ENCODE measurements at places on chromosomes 6 and 20. TPM values are rescaled to one million over a fixed set of nuclear protein-coding genes. Genes with fewer than 3 reads are reported as not detected.

- DNase-seq: no peak
Observed at GRCh38 chr6:142013875-142014495, 118.7 kb upstream of the GJE1 start.

- DNase-seq: no peak
Observed at GRCh38 chr6:31378062-31378720, 21.2 kb upstream of the HLA-B start.

- no peak for DNase-seq
Observed at GRCh38 chr6:150134280-150134920, 8.4 kb upstream of the PPP1R14C start.

DNA sequence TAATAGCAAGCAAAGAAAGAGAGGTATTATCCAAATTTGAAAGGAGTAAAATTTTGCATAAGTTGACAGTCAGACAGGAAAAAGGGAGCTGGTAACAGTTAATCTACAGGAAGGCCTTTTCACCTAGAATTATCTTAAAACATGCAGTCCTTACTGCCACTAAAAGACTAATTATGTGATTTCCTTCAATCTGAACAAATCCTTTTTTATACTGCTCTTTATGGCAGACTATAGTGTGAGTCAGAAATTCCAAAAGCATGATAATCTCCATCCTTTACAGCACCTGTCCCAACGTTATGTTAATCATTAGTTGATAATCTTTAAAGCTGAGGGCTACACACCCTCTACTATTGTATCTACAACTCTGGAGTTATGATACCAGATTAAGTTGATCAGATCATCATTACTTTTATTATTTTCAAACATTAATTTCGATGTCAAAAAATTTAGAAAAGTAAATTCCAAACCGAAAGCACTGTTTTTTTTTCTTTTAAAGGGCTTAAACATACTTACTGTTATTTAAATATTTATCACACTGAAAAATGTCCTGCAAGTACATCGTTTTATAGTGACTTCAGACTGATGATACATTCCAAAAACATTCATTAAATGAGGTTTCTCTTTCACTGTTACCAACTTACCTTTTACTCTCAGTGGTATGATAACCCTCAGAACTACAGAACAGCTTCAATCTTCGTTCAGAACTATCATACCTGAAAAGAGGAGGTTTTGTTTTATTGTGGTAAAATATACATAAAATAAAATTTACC is 33.2 kb upstream of the AKAP7 start:
- DNase-seq: no peak

DNA sequence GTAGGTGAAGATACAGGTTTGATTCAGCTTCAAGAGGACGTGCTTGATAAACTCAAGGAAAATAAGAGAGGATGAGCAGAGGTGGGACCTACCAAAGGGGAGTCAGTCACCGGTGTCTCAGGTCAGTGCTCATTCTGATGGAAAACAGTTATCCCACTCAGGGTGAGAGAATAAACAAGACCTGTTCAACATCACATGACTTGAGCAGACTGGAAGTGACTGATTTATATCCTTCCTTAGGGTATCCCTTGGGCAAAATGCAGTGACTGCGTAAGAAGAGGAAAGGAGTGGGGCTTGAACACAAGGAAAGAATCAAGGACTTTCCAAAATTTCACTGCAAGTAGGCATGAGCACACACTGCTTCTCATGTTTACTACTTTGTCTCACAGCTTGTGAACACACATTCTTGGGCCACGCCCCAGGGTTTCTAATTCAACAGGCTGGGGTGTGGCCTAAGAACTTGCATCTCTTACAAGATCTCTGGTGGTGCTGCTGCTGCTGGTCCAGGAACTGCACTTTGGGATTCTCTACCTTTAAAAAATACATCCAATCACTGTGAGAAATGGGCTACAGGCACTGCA is 11.6 kb downstream of the CST3 start:
- DNase-seq: no peak

DNA sequence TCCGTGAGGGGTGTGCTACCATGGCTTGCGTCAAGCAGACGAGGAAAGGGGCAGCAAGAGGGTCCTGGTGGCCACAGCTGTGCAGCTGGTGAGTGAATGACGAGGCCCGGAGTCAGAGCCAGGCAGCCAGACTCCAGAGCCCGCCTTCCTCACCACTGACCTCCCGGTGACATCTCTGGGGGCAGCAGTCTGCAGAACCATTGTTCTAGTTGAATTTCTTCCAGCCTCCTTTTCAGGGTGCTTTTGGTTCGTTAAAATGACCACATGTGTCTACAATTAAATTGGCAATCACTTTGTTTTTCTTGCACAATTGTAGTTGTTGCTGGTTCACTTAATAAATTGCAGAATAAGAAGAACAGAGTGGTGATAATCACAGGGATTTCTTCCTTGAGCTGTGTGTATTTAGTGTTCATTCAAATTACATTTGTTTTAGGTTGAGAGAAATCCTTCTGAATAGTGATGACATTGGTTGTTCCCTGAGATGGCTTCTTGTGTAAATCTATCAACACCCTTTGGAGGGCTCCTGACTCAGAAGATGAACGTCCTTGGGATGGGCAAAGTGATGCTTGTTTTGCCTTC is 96.4 kb downstream of the TULP4 start:
- DNase-seq: no peak

DNA sequence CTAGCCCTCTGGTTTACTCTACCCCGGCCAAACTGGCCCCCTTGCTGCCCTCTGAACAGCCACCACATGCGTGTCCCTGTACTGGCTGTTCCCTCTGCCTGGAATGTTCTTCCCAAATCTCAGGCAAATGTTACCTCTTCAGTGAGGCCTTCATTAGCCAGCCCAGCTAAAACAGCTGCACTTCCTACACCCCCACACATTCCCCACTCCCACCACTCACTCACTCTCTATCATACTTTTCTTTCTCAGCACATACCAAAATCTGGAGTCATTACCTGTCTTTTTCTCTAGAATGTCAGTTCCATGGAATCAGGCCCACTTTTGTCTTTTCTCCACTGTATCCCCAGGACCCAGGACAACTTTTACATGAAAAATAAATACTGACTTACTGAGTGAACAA is 401.2 kb upstream of the SULF2 start:
- DNase-seq: no peak

- DNase-seq: no peak
Observed at GRCh38 chr6:147161253-147161973, 42.8 kb upstream of the STXBP5 start.

DNA sequence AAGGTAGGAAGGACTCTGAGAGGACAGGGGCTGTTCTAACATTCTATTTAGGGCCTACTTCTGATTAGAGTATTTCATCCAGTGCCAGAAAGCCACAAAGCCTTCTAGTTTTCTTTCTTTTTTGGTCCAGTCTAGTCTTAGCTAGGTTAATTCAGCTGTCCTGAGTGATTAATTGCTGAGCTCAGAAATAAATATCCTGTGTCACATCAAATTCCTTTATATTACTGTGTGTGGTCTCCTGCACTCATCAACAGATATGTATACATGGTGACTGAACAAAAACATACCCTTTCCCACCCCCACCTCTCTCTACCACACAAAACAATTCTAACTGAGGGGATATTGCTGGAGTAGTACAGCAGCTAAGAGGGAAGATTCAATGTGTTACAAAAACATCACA is 601.5 kb upstream of the NRSN1 start:
- no peak for DNase-seq

DNA sequence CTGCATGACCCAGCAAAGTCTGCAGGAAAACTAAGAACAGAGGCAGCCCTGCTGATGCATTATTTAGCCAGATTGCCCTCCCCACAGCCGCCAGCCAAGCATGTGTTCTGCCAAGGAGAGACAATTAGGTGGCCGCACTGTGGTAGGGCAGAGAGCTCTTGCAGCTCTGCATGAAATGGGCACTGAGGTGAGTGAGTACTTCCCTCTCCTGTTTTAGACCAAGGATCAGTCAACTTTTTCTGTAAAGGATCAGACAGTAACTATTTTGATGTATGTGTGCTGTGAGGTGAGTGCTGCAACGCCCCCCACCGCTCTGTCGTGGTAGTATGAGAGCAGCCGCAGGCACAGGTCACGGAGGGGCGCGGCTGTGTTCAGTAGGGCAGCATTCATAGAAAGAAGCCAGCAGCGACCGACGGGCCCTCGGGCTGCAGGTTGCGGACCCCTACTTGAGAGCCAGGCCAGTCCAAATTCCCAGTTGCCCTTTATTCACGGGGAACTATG is 23.8 kb upstream of the FAM50B start:
- DNase-seq: no peak

GRCh38 chr20:18913701-18914100 is 100.1 kb downstream of the SCP2D1 start:
- no peak for DNase-seq

GRCh38 chr20:10653599-10654249 is 20.1 kb downstream of the JAG1 start:
- no peak for DNase-seq

GRCh38 chr6:35035481-35036030 is 105.6 kb downstream of the TCP11 start:
- DNase-seq: no peak

DNA sequence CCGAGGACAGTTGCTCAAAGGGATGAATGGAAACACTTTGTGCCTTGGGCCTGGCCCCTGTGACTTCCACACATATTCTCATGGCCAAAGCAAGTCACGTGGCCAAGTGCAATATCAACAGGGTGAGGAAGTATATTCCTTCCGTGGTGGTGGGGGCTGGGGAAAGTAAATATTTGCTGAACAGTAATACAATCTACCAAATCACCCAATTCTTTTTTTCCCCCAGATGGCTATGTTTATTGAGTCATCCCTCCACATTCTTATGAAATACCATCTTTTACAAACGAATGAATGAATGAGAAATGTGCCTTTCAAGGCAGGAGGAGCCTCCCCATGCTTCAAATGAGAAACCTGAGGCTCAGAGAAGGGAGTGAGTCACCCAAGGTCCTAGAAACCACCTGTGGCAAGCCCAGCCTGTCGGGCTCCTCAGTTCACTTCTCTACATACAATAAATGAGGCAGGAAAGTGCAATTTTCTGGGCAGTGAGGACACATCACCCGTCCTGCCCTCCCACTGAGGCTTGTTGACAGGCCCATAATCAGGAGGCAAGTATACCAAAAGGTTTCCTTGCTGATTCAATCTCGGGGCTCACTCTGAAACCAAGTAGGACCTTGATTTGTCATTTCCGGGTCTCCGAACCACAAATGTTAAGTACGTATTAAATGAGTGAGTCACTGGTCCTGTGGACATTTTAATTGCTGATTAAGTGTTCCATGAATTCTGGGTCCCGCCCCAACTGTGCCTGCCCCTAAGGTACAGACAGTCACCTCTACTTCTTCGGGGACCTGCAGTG is 25.3 kb upstream of the TOP1 start:
- DNase-seq: peak; percentile 33

DNA sequence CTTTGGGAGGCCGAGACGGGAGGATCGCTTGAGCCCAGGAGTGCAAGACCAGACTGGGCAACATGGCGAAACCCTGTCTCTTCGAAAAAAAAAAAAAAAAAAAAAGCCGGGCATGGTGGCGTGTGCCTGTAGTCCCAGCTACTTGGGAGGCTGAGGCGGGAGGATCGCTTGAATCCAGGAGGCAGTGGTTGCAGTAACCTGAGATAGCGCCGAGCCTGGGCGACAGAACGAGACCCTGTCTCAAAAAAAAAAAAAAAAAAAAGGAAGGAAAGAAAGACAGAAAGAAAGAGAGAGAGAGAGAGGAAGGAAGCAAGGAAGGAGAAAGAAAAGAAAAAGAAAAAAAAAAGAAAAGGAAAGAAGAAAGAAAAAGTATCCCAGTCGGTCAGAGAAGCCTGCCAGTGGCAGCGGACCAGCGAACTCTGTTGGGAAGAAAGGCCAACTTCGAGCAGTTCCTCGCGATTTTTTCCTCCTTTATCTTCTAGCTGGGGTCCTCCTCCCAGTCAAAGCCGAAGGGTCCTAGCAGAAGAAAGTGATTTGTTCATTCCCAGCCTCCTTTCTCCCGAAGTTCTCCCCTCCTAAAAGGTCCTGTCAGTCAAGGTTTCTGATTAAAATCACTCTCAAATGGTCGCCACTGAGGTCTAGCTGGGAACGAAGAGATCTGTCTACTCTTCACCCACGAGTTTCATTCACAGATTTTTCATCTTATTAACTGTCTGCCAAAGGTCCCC is 2.4 kb upstream of the SYCP2L start:
- no peak for DNase-seq

DNA sequence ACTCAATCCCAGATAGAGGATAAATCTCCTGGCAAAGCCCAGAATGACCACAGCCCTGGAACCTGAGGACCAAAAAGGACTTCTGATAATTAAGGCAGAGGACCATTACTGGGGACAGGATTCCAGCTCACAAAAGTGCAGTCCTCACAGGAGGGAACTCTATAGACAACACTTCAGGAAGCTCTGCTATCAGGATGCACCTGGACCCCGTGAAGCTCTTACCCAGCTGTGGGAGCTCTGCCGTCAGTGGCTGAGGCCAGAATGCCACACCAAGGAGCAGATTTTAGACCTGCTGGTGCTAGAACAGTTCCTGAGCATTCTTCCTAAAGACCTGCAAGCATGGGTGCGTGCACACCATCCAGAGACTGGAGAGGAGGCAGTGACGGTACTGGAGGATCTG is 992 bp downstream of the ZSCAN16 start:
- no peak for DNase-seq

GRCh38 chr6:5059036-5059896 is 25.9 kb upstream of the PPP1R3G start:
- no peak for DNase-seq

- DNase-seq: peak; percentile 68
Observed at GRCh38 chr6:33207552-33208090, 679 bp upstream of the RING1 start.

- no peak for DNase-seq
Observed at GRCh38 chr20:37518059-37518458, 3.0 kb upstream of the NNAT start.

- DNase-seq: no peak
Observed at GRCh38 chr6:42222448-42222847, 4.8 kb upstream of the MRPS10 start.

GRCh38 chr6:92790381-92790780 is 629.0 kb downstream of the EPHA7 start:
- DNase-seq: no peak

GRCh38 chr6:156846845-156847599 is 69.8 kb downstream of the ARID1B start:
- no peak for DNase-seq

GRCh38 chr6:40587240-40588069 is at the start of gene LRFN2:
TSS of gene LRFN2 (minus strand) at chr6:40587364.
- peak; percentile 35 for DNase-seq

DNA sequence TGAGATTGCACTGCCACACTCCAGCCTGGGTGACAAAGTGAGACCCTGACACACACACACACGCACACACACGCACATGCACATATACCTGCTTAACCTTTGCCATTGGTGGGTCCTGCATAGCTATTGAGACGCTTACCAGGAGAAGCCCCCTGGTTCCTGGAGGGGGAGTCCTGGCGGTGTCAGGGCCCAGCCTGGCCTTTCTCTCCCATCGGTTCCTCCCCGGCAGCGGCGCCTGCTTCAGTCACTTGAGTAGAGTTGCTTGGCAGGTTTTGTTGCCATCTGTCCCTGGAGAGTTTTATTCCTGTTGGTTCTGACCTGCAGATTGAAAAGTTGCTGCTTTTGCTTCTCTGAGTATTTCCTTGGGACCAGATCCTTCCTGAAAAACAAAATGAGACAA is 20.6 kb upstream of the FAM209A start:
- no peak for DNase-seq

GRCh38 chr20:20702330-20703245 is 9.9 kb downstream of the RALGAPA2 start:
- no peak for DNase-seq

The GRM4 gene
- total RNA-seq: not detected

The ADTRP gene
- total RNA-seq: 5.0 TPM

The STMND1 gene
- not detected for total RNA-seq

The HSF2 gene
- total RNA-seq: 44.8 TPM

The BNIP5 gene
- total RNA-seq: not detected

The CCN5 gene
- total RNA-seq: not detected

The ANKRD6 gene
- 4.3 TPM for total RNA-seq

The GJA10 gene
- not detected for total RNA-seq

The LTB gene
- total RNA-seq: 180 TPM

The RBM39 gene
- total RNA-seq: 1,202 TPM
